ENCODE measurements at places on chromosomes 2 and 18.

- DNase-seq: no peak
Measured at GRCh38 chr2:241956521-241957110, 87.1 kb downstream of the RTP5 start.

DNA sequence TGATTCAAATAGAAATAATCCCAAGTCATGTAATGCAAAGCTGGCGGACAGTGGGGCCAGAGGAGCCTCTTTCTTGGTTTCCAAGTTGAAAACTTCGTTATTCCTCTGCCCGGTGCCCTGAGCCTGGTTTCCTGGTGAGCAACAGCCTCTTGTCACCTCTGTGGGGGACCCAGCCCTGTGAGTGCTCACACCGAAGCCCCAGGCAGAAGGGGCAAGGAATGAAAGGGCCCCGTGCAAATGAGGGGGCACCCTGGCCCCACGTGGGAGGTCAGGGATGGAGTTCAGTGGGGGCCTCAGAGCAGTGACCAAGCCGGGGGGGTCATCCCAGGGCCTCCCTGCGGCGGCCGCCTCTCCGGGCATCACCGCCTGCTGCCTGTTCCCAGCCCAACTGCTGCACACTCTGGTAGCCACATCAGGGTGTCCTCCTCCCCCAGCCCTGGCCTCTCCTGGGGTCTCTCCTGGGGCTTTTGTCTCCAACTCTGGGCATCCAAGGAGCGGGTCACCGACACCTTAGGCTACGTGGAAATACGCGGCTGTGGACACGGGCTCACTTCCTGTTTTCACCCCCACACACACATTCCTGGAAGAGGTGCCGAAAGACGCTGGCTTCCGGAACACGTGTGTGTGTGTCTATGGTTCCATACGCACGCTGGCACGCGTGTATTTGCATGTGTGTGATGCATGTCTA, 64.5 kb downstream of the TWIST2 start:
- DNase-seq: no peak

DNA sequence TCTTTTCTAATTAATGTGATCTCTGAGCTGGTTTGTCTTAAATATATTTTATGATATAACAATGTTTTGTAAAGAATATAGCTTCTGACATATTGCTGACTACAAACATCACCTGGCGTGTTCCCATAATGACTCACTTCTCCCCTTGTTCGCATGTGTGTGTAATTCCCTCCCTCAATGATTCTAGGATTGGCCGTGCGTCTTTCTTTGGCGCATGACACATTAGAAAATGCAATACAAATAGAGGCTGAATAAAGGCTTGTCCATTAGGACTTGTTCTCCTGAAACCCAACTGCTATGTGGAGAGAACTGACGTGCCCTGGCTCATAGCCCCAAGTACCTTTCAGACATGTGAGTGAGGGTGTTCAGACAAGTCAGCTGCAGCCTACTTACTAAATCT, 159.7 kb upstream of the CDH20 start:
- no peak for DNase-seq

DNA sequence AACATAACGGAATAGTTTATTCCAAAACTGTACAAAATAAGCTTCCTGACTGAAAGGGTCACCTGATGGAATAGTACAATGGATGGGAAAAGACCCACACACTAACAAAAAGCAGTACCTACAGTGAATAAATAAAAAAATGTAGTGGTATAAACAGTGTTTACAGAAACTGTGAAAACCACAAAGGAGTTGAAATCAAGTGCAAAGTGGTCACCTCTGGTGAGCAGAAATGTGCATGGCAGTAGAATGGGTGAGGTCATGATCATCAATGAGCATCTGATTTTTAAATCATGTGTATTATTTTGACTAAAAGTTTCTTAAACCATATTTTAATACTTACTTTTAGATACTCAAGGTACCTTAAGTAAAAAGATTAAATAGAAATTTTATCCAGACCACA, 11.4 kb downstream of the WDSUB1 start:
- DNase-seq: no peak

DNA sequence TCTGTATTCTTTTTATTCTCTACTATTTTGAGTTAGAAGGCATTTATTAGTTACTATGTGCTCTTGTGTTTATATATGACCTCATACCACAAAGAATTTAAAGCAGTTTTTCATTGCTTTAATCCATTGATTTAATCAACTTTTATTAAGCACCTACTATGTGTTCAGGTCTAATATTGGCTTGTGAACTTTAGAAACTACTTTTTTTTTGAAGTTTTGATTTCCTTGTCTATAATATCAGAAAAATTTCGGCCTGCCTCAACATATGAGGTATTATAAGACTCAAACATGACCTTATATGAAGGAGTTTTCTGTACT, 117.7 kb downstream of the ZNF521 start:
- DNase-seq: no peak

DNA sequence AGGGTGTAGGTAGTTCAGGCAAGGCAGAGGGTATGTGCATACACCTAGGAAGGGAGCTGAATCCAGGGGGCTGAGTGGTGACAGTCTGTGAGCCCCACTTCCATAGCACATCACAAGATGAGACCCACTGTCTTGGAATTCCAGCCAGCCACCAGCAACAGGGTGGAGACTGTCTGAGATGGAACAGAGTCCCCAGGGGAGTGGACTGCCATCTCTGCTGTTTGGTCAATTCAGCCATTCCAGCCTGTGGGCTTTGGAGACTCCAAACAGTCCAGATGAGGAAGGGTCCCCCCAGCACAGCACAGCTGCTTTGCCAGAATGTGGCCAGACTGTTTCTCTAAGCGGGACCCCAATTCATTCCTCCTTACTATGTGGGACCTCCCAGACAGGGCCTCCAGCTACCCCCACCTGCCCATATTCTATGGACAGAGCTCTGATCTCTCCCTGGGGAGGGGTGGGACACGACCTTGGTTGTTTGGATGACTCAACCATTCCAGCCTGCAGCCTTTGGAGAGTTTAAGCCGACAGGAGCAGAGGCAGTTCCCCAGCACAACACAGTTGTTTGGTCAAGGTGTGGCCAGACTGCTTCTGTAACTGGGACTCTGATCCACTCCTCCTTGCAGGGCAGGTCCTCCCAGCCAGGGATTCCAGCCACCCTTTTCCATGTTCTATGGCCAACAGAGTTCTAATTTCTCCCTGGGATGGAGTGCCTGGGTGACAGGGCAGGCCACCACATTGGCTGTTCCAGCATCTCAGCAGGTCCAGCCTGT, 178.0 kb downstream of the RND3 start:
- no peak for DNase-seq

DNA sequence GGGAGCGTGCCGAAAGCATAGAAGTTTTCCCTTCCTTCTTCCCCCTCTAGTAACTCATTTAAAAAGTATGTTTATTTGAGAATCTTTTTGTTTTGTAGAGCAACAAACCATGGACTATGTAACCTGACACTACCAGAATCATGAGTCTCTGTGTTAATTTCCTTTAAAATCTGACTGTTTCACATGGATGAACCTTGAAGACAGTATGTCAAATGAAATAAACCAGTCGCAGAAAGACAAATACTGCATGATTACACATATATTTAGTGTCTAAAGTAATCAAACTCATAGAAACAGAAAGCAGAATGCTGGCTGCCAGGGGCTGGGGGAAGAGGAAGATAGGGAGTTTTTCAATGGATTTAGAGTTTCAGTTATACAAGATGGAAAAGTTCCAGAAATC, 32.3 kb downstream of the PTPN2 start:
- DNase-seq: no peak

- DNase-seq: peak; percentile 37
Measured at GRCh38 chr2:105617631-105618350, 126.9 kb upstream of the NCK2 start.

DNA sequence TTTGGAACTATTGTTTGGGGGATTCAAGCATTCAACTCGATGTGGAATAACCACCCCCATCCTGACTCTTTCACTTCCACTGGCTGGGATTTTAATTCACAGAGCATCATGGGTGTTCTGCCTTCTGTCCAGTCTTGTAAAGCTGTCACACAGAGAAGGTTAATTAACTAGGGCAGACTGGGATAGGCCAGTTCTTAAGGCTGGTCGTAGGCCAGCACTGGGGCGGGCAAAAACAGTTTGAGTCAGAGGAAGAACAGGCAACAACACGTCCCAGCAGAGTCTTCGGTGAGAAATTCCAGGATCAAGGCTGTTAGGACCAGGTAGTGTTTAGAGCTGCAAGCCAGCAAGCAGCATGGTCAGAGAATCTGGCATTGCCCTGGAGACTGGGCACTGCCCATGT, 4.0 kb upstream of the RNF152 start:
- DNase-seq: no peak

GRCh38 chr2:24491542-24492420, 727 bp downstream of the NCOA1 start:
- peak; percentile 70 for DNase-seq

DNA sequence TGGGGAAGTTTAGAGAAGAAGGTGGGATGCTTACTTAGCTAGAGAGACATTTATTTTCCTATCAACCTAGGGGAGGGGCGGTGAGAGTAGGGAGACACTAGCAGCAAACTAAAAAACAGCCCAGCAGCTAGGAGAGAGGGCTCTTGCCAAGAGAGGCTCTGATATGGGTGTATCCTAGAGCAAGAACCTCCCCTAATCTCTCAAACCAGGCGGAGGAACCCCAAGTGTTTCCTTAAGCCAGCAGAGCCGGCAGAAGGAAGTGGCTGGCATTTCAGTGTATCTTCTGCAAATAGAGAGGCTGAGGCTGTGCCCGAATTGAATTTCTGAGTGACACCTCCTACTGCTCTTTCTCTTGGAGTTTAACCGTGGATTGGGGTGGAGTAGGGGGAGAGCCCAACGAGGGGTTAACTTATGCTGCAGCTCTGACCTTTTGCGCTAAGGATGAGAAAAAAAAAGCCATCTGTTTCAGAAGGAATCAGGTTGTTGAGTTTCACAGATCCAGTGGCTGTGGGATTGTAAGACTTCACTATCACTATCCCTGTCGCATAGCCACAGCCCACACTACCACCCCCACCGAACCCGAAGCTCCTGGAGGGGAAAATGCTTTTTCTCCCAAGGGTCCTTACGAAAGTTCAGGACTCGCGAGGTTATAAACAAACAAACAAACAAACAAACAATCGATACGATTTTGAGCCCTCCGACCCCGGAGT, 1.4 kb downstream of the ST8SIA5 start:
- no peak for DNase-seq

GRCh38 chr2:79432731-79433146, 80.1 kb upstream of the CTNNA2 start:
- no peak for DNase-seq

GRCh38 chr18:72171596-72171995, 372.5 kb downstream of the CBLN2 start:
- DNase-seq: no peak

DNA sequence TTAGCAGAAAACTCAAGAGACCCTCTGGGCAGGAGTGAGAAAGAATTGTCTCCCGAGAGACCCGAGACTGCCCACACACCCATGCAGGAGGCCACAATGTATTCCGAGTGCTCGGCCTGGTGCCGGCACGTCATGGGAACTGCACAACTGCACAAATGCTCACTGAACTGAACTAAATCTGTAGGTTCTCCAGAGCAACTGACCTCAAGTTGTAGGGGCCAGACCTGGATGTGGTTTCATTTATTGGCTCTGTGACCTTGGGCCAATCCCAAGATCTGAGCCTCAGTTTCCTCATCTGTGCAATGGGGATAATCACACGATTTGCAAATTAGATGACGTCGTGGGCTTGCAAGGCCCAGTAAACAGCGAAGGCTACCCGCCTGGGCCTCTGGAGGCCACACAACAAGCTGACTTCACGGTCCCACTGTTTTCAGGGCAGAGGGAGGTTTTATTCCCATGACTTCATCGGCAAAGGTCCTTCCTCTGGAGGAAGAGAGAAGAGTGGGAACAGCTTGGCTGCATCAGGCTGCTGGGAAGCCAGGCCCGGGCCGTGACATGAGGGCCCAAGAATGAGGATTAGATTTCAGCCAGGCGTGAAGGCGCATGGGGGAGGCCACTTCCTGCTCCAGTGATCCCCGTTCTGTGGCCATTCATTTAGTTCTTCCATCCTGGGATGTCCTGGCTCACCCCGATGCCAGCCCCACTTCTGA, 3.6 kb upstream of the ERFE start:
- no peak for DNase-seq

DNA sequence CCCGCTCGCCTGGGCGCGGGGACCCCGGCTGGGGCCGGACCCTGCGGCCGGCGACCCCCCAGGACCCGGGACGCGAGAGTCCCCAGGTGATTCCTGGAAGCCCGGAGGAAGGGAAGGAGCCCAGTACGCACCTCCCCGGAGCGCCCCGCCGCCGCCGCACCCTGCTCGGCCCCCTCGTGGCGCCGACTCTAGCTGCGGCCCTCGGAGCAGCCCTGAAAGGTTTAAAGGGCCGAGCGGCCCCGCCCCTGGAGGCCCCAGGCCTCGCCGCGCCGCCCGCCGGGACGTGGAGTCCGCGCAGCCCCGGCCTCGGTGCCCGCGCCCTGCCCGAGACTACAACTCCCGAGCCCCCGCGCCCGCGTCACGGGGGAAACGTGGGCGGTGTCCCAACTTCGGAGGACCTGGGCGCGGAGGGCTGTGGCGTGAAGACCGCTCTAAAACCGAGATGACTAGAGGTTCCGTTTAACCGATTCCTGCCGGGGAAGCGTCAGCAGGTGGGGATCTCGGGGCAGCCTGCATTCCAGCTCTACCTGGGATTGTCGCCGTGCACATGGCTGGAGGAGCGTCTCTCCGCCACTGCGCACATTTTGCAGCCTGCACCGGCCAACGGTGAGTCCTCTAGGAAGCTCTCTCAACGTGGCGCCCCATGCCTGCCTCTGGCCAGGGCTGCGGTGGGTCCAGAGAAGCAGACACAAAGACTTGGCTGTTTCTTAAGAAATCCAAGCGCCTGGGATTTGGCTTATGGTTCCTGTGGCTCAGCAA, at the start of gene TMEM150A:
TSS of gene TMEM150A (minus strand) at position 223 of the 759 bp plus-strand sequence. CDS start 750 bp downstream, outside the sequence.
- peak; percentile 93 for DNase-seq

GRCh38 chr2:82819951-82820350, 1639.1 kb downstream of the SUCLG1 start:
- no peak for DNase-seq

DNA sequence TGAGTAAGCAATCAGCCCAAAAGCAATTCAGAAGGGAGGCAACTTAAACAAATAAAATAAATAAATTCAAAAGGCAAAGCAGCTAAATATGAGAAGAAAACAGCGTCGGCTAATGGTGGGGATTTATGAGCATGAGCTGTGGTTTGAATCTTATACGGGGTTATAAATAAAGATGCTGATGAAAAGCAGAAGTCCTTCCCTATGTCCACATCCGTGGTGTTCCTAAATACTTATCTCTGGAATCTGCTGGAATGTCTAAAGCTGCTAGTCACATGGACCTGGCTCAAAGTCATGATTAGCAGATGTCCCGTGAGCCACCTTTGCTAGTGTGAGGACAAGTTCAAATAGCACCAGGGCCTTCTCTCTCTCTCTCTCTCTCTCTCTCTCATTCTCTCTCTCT, 33.8 kb downstream of the SMIM21 start:
- DNase-seq: no peak

DNA sequence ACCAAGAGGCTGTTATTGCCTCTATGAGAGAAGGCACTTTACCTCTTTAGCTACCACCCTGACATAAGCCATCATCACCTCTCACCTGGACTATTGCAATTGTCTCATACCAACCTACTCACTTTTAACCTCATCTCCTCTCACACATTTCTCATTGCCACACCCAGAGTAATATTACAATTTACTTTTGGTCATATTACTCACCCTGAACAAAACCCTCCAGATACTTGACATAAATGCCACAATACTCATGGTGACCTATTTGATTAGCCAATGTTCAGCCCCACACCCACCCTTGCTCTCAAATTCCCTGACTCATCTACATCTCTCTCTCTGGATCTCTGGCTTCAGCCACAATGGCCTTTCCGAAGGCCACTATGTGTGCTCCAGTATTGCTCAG, 90.9 kb upstream of the CDH7 start:
- no peak for DNase-seq

GRCh38 chr18:63405986-63406385, 16.3 kb downstream of the VPS4B start:
- DNase-seq: no peak
